Activated effector memory CD4-positive, alpha-beta T cell treated with anti-CD3 and anti-CD28 coated beads, Interleukin-2, amount 50 U/mL, for 16 hours (primary cell): ENCODE measurements at places on chromosomes 6 and 20.
A peak's percentile ranks its signal among the peaks of the same experiment; 100 is the strongest.

DNA sequence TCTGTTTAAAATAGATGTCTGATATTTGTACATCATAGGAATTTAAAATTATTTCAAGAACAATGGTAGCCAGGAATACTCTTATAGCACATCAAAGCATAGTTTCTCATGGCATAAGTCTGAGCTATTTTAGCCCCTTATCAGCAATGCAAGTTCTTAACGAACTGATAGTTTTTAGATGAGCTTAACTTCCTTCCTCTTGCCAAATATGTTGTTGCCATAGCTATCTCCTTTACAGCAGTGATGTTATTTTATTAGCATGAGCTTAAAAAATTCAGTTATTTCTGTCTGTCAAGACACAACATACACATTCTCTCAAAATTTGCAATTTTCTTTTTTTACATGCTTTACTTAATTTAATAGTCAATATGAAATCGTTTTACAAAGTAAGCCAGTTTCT, 867.2 kb downstream of the PHF3 start:
- no peak for DNase-seq

DNA sequence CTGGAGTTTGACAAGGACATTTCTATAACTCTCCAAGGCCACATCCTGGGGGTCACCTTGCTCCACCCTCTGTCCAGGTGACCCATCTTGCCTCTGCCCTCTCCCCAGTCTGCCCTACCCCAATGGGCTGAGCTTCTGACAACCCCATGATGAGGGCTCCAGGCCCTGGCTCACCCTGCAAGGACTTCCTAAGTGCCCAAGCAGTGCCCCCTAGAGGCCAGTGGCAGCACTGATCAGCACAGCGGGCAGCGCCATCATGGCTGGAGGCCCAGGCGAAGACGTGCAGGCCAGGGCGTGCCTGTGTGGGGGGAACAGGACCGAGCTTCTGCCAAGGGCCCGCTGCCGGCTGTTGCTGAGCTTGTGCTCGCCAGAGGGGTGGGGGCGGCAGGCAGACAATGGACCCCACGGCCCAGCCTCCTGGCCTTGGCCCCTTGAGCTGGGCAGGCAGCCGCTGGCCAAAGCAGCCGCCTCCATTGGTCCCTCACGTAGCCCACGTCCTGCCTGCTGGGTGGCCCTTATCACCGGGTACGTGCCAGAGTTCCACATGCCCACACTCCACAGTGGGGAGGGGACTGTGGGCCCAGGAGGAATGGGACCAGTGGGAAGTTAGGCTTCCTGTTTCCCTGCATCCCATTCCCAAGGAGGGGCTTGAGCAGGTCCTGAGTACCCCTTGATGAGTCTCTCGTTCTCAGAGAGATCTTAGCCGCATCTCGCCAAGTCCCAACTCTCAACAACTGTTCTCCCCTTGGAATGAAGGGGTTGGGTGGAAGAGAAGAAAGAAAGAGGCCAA, 64.3 kb downstream of the MRPL14 start:
- peak; percentile 68 for DNase-seq

DNA sequence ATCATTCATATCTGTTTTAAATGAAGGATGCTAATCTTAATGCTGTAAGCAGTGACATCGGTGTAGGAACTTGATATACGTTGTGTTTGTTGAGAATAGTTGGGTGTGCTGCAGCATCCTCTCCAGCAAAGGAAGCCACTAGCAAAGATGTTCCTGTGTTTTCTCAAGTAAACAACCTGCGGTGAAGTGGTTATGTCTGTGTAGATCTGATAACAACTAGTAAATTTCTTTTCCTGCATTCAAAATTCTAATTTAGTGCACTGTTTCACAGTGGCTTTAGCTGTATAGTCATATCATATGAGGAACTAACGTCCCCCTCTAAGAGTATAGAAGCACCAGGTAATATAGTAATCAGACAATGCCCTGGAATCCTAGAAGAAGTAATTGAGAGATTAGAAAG, 38.7 kb downstream of the NCOA7 start:
- no peak for DNase-seq

DNA sequence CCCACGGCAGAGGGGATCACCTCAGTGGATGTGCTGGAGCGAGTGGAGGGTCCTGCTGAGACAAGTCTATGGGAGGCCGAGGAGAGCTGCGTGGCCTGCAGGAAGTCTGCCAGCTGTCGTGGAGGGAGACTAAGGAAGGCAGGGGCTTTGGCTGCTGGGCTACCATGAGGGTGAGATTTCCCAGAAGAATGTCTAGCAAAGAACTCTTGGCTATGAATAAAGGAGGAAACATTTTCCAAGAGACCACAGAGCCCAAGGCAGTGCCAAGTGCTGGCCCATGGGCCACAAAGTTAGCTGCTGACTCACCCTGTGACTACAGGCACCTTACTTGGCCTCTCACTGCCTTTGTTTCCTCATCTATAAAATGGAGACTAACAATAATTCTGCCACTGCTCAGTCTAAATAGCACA, 73.4 kb downstream of the PRDM1 start:
- DNase-seq: no peak

DNA sequence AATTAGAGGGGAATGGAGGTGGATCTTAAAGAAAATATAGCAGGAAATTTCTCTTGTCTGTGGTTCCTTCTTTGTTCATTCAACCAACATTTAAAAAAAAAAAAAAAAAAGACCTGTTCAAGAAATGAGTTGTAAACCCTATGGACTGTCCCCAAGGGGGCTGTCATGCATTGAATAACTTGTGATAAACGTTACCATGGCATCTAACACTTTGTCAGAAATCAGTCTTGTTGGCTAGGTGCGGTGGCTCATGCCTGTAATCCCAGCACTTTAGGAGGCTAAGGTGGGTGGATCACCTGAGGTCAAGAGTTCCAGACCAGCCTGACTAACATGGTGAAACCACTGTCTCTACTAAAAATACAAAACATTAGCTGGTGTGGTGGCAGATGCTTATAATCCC, 381.7 kb downstream of the BCKDHB start:
- DNase-seq: no peak

GRCh38 chr6:2881423-2881822, 21.7 kb downstream of the SERPINB9 start:
- no peak for DNase-seq

DNA sequence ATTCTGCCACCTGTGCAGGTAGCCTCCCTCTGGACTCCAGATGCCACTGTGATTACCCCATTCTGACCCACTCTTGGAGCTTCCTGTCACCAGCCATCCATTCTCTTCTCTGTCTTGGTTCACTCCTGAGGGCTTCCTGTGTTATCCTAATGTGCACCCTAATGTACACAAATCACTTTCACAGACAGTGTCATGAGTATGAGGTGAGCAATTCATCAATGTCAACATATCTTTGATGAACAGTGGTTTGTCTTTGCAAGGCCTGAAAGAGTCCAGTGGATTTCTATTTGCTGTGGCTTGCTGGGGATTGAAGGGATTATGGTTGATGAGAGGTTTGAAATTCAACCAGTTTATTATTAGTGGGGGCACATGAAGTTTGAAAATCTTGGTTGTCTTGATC, 63.8 kb upstream of the EEF1E1 start:
- no peak for DNase-seq

GRCh38 chr6:133245007-133245406, 3.9 kb downstream of the EYA4 start:
- no peak for DNase-seq

DNA sequence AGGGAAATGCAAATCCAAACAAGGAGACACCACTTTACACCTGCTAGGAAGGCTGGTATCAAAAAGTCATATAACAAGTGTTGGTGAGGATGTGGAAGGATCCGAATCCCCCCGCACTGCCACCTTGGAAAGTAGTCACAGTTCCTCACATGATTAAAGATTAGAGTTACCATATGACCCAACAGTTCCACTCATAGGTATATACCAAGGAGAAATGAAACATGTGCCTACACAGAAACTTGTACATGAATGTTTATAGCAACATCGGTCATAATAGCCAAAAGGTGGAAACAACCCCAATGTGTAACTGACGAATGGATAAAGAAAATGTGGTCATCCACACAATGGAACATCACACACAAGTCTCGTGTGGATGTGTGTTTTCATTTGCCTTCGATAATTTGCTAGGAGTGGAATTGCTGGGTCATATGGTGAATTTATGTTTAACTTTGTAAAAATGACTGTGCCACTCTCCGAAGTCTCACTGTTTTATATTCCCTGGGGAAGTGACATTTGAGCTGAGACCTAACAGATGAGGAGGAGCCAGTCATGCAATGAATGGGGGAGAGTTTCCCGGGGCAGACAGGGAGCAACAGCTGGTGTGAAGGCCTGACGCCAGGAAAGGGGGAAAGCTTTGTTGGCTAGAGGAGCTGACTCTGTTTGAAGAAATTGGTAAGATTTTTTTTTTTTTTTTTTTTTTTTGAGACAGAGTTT, 125.9 kb upstream of the MLN start:
- DNase-seq: no peak

DNA sequence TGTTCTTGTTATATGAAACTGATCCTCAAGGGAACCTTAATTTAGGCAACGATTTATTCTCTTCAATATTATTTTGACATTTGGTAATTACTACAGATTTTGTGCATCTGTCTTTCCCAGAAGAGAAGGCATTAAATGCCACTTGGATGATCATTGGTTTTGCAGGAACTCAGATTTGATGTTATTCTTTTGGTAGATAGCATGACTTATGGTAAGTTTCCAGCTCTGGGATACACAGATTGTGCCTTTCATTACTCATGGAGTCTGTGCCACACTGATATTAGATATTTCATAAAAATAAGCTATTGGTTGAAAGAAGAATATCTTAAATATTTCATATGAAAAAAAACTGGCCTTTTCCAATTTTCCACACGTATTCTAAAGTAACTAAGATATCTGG, 120.1 kb downstream of the AIG1 start:
- no peak for DNase-seq

GRCh38 chr6:46420921-46421638, 70.2 kb downstream of the RCAN2 start:
- no peak for DNase-seq

DNA sequence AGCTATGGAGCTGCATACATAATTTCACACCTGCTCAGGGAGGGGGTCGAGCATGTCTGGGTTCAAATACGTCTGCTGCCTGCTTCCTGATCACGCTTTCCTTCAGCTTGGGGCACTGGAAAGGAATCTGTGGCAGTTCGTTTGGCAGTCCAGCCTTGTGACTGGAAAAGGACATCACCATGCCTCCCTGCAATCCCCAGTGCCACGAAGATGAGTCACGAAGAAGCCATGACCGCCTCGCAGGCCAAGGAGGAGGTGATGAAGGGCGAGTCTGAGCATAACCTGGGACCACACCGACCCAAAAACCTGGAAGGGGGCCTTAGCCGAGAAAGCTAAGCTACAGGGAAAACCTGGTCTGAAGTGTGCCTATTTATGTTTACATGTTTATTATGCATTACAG, 13.1 kb downstream of the JAG1 start:
- DNase-seq: no peak

GRCh38 chr6:63795006-63795405, 159.4 kb downstream of the PHF3 start:
- DNase-seq: no peak

GRCh38 chr6:11194356-11195218, 37.9 kb downstream of the NEDD9 start:
- DNase-seq: no peak

- DNase-seq: no peak
Observed at GRCh38 chr20:55774628-55775027, 230.7 kb downstream of the CBLN4 start.

GRCh38 chr20:57680934-57681914, 28.6 kb downstream of the PMEPA1 start:
- no peak for DNase-seq

DNA sequence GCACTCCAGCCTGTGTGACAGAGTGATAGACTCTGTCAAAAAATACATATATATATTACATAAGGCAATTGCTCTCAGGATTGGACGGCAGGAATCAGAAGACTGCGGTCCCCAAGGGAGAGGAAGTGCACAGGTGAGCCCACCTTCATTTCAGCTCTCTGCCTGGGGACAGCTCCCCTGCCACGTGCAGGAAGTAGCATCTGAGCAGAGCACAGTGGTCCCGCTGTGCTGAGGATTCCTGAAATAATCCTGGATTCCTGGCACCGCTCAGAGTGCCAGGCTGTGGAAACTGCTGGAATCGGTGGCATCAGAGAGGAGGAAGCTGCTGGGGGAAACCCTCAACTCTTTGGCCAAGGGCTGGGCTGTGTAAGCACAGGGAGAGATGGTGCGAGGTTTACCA, 27.7 kb downstream of the NFATC2 start:
- peak; percentile 55 for DNase-seq

- no peak for DNase-seq
Observed at GRCh38 chr6:47700596-47700995, 2.2 kb downstream of the ADGRF4 start.

- DNase-seq: no peak
Observed at GRCh38 chr6:41341580-41341979, 6.2 kb downstream of the NCR2 start.

- no peak for DNase-seq
Observed at GRCh38 chr6:46324706-46325105, 153.9 kb upstream of the ENPP5 start.

- no peak for DNase-seq
Observed at GRCh38 chr20:19176470-19177052, 35.9 kb upstream of the SLC24A3 start.
